ENCODE measurements at places on chromosomes 1 and 21.

GRCh38 chr1:168972225-168972624, 134.3 kb upstream of the ATP1B1 start:
- DNase-seq: no peak

DNA sequence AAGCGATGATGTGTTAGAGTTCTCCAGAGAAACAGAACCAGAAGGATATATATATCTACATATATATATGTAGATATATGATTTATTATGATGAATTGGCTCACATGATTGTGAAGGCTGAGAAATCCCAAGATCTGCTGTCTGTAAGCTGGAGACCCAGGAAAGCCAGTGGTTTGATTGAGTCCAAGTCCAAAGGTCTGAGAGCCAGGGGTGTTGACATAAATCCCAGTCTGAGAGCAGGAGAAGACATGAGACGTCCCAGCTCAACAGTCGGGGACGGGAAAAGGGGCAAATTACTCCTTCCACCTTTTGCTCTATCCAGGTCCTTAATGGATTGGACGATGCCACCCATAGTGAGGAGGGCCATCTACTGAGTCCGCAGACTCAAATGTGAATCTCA, 126.6 kb downstream of the PRDM2 start:
- no peak for DNase-seq

DNA sequence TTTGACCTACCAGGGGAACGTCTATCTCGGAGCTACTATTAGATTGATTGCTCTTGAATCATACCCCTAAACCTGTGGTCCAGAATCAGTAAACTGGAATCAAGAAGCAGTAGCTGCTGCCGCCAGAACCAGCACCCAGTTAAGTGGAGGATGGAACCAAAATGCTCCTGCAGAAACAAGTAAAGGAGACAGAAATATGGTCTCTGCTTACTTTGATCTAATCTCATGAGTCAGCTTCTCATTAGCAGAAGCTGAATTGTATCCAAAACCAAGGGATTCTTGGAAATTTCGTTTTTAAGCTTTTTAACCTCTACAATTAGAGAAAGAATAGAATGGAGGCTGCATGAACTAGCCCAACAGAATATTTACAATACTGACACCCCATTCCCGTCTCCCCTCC, 42.6 kb upstream of the PIGV start:
- no peak for DNase-seq

GRCh38 chr1:21759182-21759581, 23.8 kb downstream of the USP48 start:
- no peak for DNase-seq

GRCh38 chr1:6184083-6184783, 4.1 kb upstream of the CHD5 start:
- no peak for DNase-seq

DNA sequence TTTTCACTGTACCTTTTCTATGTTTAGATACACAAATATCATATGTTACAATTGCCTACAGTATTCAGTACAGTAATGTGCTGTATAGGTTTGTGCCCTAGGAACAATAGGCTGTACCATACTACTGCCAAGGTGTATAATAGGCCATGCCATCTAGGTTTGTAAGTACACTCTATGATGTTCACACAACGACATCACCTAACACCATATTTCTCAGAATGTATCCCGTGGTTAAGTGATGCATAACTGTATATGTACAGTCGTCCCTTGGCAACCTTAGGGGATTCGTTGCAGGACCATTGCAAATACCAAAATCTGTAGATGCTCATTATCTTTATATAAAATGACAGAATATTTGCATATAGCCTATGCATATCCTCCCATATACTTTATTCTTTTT, 5.8 kb upstream of the SSR2 start:
- no peak for DNase-seq

DNA sequence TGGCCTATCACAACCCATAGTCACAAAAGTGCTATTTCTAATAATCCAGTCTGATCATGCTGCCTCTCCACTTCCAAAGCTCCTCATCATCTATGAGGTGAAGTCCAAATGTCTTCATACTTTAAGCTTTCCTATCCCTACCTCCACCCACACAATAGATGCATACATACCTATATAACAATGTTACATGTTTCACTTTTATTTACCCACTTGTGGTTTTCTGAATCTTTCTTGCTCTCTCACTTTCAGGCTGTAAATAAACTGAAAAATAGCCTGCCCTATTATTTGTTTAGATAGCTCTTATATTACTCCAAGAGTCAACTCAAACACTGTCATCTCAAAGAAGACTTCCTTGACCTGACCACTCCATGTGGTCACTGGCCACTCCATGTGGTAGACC, 406.8 kb upstream of the BEND5 start:
- no peak for DNase-seq

DNA sequence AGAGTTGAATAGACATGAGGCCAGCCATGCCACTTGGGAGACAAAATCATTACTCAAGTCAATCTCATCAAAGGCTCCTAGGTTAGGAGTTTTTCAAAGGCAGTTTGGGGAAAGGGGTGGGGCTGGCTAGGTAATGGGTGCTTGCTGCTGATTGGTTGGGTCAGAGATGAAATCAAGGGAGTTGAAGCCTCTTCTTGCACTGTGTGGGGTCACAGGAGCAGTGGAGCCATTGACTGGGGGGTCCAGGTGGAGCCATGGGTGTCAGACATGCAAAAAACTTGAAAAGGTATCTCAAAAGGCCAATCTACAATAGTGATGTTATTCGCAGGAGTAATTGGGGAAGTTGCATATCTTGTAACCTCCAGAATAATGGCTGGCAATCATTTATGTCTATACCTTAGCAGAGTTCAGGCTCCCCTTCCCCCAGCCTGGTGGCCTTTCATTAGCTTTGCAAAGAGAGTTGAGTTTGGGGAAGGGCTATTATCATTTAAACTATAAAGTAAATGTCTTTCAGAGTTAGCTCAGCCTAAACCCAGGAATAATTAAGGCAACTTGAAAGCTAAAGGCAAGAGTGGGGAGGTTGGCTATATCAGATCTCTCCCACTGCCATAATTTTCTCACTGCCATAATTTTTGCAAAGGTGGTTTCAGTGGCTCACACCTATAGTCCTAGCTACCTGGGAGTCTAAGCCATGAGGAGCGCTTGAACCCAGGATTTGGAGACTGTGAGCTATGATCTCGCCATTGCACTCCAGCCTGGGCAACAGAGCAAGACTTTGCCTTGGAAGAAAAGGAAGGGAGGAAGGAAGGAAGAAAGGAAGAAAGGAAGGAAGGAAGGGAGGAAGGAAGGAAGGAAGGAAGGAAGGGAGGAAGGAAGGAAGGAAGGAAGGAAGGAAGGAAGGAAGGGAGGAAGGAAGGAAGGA, 7.8 kb upstream of the PINK1 start:
- DNase-seq: no peak

GRCh38 chr1:21820597-21821232, 8.7 kb downstream of the LDLRAD2 start:
- DNase-seq: no peak

- DNase-seq: no peak
Measured at GRCh38 chr1:160590488-160590887, 11.2 kb upstream of the CD84 start.

- DNase-seq: no peak
Measured at GRCh38 chr1:218259800-218260199, 25.3 kb upstream of the RRP15 start.

- no peak for DNase-seq
Measured at GRCh38 chr1:78009836-78010235, 5.1 kb downstream of the DNAJB4 start.

- DNase-seq: no peak
Measured at GRCh38 chr1:238895911-238896310, 490.5 kb upstream of the CHRM3 start.

GRCh38 chr1:19885821-19886220, 3.6 kb downstream of the OTUD3 start:
- no peak for DNase-seq

GRCh38 chr1:89910780-89911179, 84.1 kb upstream of the ZNF326 start:
- no peak for DNase-seq

DNA sequence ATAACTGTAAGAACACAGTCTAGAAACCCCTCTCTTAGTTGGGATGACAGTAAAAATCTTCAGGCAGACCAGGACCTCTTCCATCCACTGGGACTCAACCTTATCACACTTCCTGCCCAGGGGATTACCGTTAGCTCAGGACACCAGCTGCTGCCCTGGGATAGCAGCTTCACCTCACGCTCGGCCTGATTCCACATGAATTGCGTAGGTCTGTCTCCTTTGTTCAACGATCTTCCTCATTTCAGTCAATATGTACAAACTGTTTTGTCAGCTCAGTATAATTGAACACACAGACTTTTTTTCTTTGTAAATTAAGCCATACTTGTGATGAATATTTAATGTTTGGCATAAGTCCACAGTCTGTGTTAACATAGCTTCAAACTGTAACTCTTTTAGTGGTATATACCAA, 290.4 kb downstream of the GRIK1 start:
- DNase-seq: no peak

GRCh38 chr1:219257751-219258150, 84.1 kb downstream of the LYPLAL1 start:
- DNase-seq: no peak

DNA sequence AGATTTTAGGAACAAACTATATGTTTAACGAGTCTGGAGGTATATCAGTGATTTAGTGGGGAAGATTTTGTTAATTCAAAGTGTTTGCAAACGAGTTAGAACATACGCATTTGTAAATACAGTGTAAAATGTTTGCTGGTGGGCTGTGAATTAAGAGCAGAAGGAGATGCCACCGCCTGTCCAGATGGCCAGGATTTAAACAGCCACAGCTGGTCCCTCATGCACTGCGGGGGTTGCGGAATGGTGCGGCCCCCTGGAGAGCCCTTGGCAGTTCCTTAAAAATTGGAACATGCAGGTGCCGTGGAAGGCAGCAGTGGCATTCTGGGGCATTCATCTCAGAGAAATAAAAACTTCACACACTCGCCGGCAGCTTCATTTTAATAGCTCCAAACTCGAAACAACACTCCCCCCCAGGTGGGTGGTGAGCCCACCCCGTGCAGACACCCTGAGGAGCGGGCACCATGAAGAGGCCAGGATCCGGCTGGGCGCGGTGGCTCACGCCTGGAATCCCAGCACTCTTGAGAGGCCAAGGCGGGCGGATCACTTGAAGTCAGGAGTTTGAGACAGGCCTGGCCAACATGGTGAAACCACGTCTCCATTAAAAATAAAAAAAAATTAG, 3.5 kb upstream of the C1orf159 start:
- no peak for DNase-seq

GRCh38 chr21:41133874-41134522, 34.0 kb upstream of the BACE2 start:
- no peak for DNase-seq

DNA sequence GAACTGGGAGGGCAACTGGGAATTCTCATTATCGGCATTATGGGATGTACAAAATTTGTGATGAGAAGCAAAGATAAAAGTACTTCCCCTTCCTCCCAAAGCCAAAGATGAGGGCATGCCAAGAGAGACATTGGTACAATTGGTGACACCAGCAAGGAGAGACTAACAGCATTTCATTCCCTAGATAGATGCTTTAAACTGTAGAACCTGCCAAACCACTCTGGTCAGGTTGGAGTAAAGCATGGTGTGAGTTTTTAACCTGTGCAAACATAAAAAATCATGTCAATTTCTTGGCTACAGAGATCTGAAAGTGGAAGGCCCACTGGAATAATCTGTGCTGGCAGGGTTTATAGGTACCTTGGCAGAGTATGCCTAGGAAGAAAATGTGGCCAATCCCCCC, 19.4 kb downstream of the CTXND2 start:
- DNase-seq: no peak

DNA sequence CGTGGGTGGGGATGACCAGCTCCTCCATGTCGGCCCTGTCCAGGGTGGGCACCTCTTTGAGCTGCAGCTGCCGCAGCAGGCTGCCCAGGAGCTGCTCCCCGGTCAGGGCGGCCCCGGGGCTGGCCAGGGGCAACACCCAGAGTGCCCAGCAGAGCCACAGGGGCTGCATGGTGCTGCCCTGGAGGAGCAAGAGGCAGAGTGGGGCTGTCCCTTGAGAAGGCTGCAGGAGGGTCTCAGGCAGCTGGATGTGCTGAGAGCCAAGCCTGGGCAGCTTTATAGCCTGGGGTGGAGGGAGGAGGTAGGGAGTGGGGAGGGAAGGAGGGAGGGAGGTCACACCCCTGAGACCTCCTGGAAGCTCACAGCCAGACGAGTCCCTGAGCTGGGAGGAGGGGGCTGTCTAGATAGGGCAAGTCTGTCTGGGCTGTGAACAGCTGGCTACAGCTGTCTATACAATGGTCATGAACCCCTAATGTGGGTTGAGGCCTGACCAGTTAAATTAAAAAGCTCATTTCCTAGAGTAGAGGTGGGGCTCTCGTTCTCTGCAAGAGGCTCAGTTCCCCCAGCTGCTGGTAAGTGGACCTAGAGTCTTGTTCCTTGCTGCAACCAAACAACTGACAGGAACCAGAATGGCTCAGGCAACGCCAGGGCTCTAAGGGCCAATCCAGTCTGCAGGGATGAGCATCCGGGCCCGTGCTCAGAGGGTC, at the start of gene LEFTY1:
TSS of gene LEFTY1 (minus strand) at position 249 of the 704 bp plus-strand sequence. CDS start at position 169, 80 bp downstream.
- DNase-seq: no peak

DNA sequence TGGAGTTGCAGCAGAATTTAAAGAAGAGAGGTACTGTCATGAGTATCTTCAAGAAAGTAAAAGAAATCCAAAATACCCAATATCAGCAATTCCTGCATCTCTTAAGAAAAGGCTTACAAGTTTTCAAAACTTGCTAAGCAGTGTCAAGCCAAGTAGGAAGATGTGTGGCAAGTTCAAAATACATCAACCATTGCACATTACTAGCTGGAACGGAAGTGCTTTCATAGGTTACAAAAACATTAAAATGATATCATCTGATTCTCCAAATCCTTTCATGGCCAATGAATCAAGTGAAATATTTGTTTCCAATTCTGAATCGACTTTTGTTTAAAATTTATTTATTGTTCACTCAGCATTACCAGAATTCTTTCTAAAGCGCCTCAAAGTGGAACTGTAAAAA, 5.7 kb upstream of the ABCA4 start:
- no peak for DNase-seq

- no peak for DNase-seq
Measured at GRCh38 chr1:61389194-61389925, 307.0 kb downstream of the NFIA start.

DNA sequence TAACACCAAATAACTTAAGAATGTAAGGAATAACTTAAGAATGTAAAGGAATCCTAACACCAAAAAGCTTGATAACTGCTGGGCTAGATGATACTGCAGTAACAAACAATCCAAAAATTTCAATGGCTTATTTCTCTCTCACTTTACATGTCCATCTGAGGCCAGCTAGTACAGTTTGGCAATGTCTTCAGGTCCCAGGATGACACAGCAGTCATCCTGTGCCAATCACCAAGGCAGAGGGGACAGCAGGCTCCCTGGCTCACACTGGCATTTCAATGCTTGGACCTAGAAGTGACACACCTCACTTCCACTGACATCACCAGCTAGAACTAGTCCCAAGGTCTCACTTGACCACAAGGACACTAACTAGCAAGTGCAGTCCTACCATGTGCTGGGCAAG, 15.3 kb downstream of the DNAJC11 start:
- no peak for DNase-seq

GRCh38 chr21:17730782-17731181, 88.4 kb downstream of the C21orf91 start:
- DNase-seq: no peak

- DNase-seq: no peak
Measured at GRCh38 chr1:63463248-63463647, 59.8 kb downstream of the ITGB3BP start.

Data from T-helper 17 cell (primary cell).